ENCODE measurements at places on chromosomes 12 and 14. TPM values are rescaled to one million over a fixed set of nuclear protein-coding genes. Genes with fewer than 3 reads are reported as not detected.

GRCh38 chr12:31644536-31644935 lies 15.0 kb upstream of the ETFBKMT start:
- H3K27ac ChIP-seq, result no peak overlapping the region
- H3K36me3 ChIP-seq, result no peaks in the 10 kb centered on the region
- H3K4me1 ChIP-seq, result no peaks in the 10 kb centered on the region
- no peak overlapping the region for H3K4me3 ChIP-seq
- no peak for DNase-seq

DNA sequence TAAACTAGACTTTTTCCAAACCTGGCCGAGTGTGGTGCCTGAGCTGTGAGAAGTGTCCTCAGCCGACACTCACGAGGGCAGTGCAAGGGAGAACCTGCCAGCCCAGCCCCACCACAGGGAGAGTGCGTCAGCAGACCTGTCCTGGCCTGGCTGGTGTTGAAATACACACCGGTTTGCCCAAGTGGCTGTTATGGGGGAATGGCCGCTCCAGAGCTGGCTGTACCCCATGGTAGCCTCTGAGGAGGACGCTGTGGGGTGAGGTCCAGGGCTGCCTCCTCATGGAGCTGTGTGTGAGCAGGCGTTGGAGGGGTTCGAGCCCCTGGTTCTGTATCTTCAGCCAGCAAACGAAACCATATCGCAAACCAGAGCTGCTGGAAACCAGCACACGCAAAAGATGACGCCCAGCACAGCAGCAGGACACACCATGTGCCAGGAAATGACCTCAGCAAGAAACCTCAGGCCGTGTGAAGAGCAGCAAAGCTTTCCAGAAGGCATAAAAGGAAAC lies 9.4 kb downstream of the ANKRD9 start:
- DNase-seq, result no peak
- no peak overlapping the region for H3K4me3 ChIP-seq
- H3K4me1 ChIP-seq, result peaks cover 20% of the 10 kb centered on the region
- H3K27me3 ChIP-seq, result no peaks in the 10 kb centered on the region
- no peaks in the 10 kb centered on the region for H3K36me3 ChIP-seq

GRCh38 chr14:22929961-22930364 lies 787 bp upstream of the PRMT5 start:
- no peaks in the 10 kb centered on the region for H3K27me3 ChIP-seq
- peak overlapping the region; percentile 85 for H3K27ac ChIP-seq
- H3K4me1 ChIP-seq, result peaks cover 6% of the 10 kb centered on the region
- peak overlapping the region; percentile 27 for H3K4me3 ChIP-seq
- H3K36me3 ChIP-seq, result no peaks in the 10 kb centered on the region
- no peak for DNase-seq

GRCh38 chr14:90815822-90816662 lies at the start of gene TTC7B:
Gene TTC7B, minus strand, starts transcription at chr14:90816430. Its CDS starts 135 bp downstream, at chr14:90816295.
- no peaks in the 10 kb centered on the region for H3K4me1 ChIP-seq
- no peak within 1 kb of the TSS for H3K27ac ChIP-seq
- no peaks in the 10 kb centered on the region for H3K27me3 ChIP-seq
- H3K36me3 ChIP-seq, result no peaks in the 10 kb centered on the region

GRCh38 chr14:77302926-77303325 lies 17.8 kb downstream of the POMT2 start:
- no peak overlapping the region for H3K4me3 ChIP-seq
- no peaks in the 10 kb centered on the region for H3K36me3 ChIP-seq
- H3K27ac ChIP-seq, result peak overlapping the region; percentile 66
- peaks cover 24% of the 10 kb centered on the region for H3K4me1 ChIP-seq
- DNase-seq, result no peak
- no peaks in the 10 kb centered on the region for H3K27me3 ChIP-seq

DNA sequence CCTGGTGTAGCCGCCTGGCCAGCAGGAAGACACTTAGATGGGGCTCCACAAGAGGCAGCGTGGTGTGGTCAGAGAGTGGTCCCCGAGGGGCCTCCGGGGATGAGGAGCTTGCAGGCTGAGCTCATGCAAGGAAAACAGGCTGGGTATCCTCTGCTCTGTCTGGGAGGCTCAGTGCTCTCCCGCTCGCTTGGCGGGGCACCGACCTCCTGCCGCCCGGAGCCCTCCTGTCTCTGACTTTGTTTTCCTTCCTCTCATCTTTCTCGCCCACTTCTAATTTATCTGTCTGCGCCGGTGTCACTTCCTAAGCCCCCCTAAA lies 31.3 kb upstream of the DLK1 start:
- no peak for DNase-seq
- H3K27me3 ChIP-seq, result no peaks in the 10 kb centered on the region
- H3K4me3 ChIP-seq, result no peak overlapping the region
- H3K27ac ChIP-seq, result no peak overlapping the region
- H3K36me3 ChIP-seq, result no peaks in the 10 kb centered on the region

- peaks cover 7% of the 10 kb centered on the region for H3K4me1 ChIP-seq
- DNase-seq, result no peak
- H3K27ac ChIP-seq, result no peak overlapping the region
- peaks cover 9% of the 10 kb centered on the region for H3K27me3 ChIP-seq
These were observed 175.8 kb upstream of the PRMT8 start for GRCh38 chr12:3315201-3315661.

- no peaks in the 10 kb centered on the region for H3K4me1 ChIP-seq
- no peak overlapping the region for H3K4me3 ChIP-seq
- no peak overlapping the region for H3K27ac ChIP-seq
- DNase-seq, result no peak
- H3K27me3 ChIP-seq, result no peaks in the 10 kb centered on the region
These were observed 1228.8 kb upstream of the TMEM132C start for GRCh38 chr12:127038152-127038551.

- no peaks in the 10 kb centered on the region for H3K27me3 ChIP-seq
- H3K27ac ChIP-seq, result no peak overlapping the region
- DNase-seq, result no peak
- no peaks in the 10 kb centered on the region for H3K4me1 ChIP-seq
These were observed 42.2 kb downstream of the PPFIBP1 start for GRCh38 chr12:27566159-27566558.

GRCh38 chr12:64001439-64001838 lies 156.9 kb downstream of the SRGAP1 start:
- H3K27me3 ChIP-seq, result no peaks in the 10 kb centered on the region
- H3K36me3 ChIP-seq, result no peaks in the 10 kb centered on the region
- no peaks in the 10 kb centered on the region for H3K4me1 ChIP-seq
- H3K4me3 ChIP-seq, result no peak overlapping the region
- DNase-seq, result no peak

GRCh38 chr14:20683125-20683890 lies 1.1 kb upstream of the RNASE4 start:
- DNase-seq, result peak; percentile 91
- no peaks in the 10 kb centered on the region for H3K27me3 ChIP-seq
- peaks cover 21% of the 10 kb centered on the region for H3K4me1 ChIP-seq
- H3K36me3 ChIP-seq, result no peaks in the 10 kb centered on the region
- H3K27ac ChIP-seq, result peak overlapping the region; percentile 100

- H3K4me1 ChIP-seq, result no peaks in the 10 kb centered on the region
- peaks cover 34% of the 10 kb centered on the region for H3K27me3 ChIP-seq
- DNase-seq, result no peak
- no peaks in the 10 kb centered on the region for H3K36me3 ChIP-seq
- no peak overlapping the region for H3K27ac ChIP-seq
- H3K4me3 ChIP-seq, result no peak overlapping the region
These were observed 31.4 kb downstream of the MVK start for GRCh38 chr12:109605016-109605415.

Gene NPAS3
- 0.21 TPM for total RNA-seq

Gene CIDEB
- 9.2 TPM for total RNA-seq

Gene ASCL4
- not detected for total RNA-seq

Gene KRT3
- not detected for total RNA-seq

Gene MGAT4C
- total RNA-seq, result 0.20 TPM

Gene CLBA1
- total RNA-seq, result 8.5 TPM

Gene SMCO2
- not detected for total RNA-seq

Gene FOXN4
- not detected for total RNA-seq
